CD4-positive, alpha-beta T cell treated with Interleukin-12 subunit alpha and Interleukin-12 subunit beta, for 1 hour (primary cell): ENCODE measurements at places on chromosomes 4 and X.

GRCh38 chrX:10856797-10857196 is 236.4 kb upstream of the MID1 start:
- DNase-seq: no peak

DNA sequence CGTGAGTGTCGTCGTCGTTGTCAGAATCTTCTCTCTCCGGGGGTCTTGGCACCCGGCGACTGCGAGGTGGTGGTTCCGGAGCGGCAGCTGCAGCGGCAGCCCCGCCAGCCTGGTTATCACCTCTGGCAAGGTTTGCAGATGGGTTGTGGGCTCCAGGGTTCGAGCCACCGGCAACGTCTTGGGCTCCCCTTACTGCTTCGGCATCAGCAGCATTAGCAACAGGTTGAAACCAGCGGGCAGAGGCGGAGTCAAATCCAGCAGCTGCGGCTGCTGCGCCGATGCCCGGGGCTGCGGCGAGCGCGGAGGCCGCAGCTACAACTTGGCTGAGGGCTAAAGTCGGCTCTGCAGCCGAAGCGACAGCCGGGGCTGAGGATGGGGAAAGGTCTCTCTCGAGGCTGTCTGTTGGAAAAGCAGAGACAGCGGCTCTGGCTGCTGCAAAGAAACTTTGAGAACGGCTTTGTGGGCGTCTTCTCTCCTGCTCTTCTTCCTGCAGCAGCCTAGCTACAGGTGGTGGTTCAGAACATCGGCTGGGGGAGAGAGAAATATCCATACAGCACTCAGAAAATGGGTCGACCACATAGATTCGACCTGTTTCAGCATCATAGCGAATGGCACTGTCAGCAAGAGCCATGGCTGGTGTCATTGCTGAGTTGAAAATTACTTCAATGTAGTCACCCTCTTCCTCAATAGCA is 3.6 kb downstream of the IRS4 start:
- no peak for DNase-seq

DNA sequence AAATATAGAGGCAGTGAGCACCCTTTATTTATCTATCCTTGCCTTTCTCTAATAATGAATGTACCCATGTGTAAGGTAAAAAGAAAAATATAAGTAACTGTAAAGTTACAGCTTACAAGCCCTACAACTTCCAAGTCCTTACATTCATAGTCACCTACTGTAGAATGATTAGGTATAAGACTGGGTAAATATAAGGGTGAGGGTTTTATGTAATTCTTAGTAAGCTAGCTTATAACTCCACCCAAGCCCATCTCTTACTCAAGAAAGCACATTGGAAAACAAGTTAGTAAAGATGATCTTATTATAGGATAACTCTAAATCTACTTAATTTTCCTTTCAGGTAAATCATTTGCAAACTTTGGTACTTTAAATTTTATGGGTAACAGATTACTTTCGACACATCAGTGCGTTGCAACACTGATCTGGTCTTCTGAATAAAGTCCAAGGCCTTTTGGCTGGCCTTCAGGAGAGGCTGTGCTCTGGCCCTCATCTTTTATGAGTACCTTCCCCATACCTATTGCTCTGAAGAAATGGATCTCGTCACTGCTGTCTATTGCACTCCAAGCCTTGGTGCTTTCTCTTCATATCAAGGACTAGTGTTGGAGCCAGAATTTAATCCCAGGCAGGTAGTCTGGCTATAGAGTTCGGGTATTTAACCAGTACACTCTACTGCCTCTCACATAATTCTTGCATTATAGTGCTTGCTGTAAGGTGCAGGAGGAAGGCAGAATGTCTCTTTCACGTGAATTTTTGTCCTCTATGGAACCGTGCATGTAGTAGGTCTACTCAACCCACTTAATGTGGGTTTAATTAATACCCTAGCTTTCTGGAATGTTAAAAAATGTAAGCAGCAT is 443.6 kb upstream of the AR start:
- DNase-seq: no peak

DNA sequence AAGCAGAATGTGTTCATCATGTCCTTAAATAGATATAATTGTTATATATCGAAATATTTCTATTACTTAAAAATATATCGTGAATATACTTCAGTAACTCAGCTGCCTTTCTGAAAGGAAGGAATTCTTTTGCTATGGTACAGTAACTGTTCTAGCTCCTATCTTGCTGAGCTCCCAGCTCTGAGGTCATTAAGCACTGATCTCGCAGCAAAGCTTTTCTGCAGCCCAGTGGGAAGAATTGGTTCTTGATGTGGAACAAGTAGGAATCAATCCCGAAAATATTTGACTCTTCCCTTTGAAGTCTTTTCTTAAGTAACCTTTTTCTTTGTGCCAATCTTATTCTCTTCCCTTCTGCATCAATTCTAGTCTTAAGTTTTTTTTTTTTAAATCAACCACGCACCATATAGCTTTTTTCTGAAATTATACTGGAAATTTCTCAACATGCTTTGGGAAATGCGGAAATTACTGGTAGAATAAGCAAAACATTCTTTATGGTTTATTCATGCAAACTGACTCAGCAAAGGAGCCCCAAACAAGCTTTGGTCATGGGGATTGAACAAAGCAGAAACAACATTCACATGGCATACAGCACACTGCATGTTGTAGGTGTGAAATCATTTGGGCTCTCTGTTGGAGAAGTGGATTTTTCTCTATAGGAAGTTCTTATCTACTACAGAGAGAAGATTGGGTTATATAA is 428.9 kb upstream of the GNPDA2 start:
- DNase-seq: no peak

- no peak for DNase-seq
These were observed 8.9 kb upstream of the ADGRG4 start for GRCh38 chrX:136291824-136292223.

DNA sequence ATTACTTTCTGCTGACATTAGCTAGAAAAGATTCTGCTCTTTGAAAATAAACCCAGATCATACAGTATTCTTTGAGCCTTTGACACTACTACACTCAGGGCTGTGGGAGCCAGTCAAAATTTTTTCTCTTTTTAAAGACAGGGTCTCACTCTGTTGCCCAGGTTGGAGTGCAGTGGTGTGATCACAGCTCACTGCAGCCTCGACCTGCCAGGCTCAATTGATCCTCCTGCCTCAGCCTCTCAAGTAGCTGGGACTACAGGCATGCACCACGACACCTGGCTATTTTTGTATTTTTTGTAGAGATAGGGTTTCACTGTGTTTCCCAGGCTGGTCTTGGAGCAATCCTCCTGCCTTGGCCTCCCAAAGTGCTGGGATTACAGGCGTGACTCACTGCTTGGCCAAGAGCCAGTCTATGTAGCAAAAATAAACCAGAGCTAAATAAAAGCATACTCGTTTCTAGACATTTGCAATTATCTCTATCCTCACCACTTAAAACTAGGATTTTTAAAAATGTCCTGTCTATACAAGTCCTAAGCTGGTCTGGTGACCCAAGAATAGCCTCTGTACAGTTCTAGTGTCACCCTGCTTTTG is 43.2 kb downstream of the AKAP4 start:
- DNase-seq: no peak

DNA sequence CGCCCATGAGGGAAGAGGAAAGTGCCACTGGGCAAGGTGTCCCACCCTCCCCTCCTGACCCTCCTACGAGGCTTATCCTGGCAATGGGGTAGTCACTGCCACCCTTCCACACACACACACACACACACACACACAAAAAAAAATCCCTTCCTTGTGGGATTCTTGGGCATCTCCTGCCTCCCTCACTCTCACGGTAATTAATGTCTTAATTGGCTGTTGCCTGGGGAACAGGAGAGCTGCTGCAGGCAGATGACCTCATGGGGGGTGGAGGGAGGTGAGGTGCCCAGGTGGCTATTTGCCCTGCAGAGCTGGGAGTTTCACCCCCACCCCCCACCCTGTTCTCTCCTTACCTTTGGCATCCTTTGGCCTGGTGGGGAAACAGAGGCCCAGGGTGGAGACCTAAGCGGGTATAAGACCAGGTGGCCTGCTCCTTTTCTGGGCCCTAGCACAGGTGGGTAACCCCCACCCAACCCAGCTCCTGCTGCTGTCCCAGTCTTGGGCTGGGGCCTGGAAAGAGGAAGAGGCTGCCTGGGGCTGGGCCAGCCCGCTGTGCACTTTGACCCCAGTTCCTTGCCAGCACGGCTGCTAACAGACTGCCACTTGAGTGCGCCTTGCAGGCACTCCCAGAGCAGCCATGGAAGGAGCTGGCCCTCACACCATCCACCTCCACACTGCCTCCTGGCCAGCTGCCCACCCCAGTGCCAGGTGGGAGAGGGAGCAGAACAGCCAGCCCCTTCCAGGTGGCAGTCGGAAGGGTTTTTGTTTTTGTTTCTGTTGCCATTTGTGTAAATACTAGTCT is 12.6 kb downstream of the EFNB1 start:
- DNase-seq: no peak

GRCh38 chr4:57042711-57043169 is 64.0 kb downstream of the POLR2B start:
- DNase-seq: no peak

GRCh38 chrX:134749706-134750445 is 91.6 kb upstream of the PLAC1 start:
- no peak for DNase-seq

GRCh38 chr4:152166567-152166966 is 369.3 kb downstream of the FBXW7 start:
- no peak for DNase-seq

- no peak for DNase-seq
These were observed 150.3 kb downstream of the PCDH7 start for GRCh38 chr4:30870513-30870912.
